Activated CD4-positive, alpha-beta T cell treated with anti-CD3 and anti-CD28 coated beads, Interleukin-2, amount 50 U/mL, for 48 hours (primary cell): ENCODE measurements at places on chromosomes 6 and 20.

- no peak for DNase-seq
Observed at GRCh38 chr6:13803581-13803980, 10.8 kb downstream of the MCUR1 start.

- DNase-seq: peak; percentile 21
Observed at GRCh38 chr20:52305858-52306257, 114.3 kb upstream of the ZFP64 start.

DNA sequence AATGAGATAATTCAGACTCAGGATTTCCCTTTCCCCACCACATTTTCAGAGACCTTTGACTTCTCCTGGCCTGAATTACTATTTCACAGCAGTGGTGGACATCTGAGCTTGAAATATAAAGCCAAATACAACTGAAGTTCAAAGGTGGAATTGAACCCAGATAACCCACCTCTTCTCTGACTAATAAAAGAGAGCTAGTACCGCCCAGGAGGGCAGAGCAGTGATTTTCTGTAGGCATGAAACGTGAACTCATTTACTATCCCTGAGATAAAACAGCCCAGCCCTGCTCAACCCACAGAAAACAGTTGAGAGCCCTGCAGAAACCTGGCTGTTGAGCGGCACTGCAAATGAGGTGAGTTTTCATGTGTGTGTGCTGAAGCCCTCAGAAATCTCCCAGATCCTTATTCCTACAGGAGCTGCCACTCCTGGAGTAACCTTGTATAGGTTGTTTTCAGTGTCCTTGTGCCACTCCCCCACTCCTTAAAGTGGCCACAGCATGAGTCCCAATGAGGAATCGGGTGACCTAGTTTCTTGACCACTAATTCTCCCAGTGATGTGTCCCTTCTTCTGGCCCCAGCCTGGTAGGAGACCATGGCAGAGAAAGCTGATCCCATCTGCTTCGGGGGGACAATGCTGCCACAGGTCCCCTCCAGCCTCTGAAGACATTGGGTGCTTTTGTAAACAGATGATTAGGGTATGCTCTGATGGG is 99.2 kb downstream of the NOL4L start:
- DNase-seq: no peak

GRCh38 chr20:10454151-10454750 is 19.1 kb downstream of the SLX4IP start:
- no peak for DNase-seq

GRCh38 chr6:70834520-70834919 is 122.3 kb downstream of the B3GAT2 start:
- no peak for DNase-seq

GRCh38 chr6:15444081-15444731 is 198.3 kb downstream of the JARID2 start:
- no peak for DNase-seq

GRCh38 chr6:56756791-56757587 is 114.3 kb upstream of the DST start:
- no peak for DNase-seq

GRCh38 chr6:89596056-89596455 is 42.5 kb downstream of the LYRM2 start:
- DNase-seq: no peak

DNA sequence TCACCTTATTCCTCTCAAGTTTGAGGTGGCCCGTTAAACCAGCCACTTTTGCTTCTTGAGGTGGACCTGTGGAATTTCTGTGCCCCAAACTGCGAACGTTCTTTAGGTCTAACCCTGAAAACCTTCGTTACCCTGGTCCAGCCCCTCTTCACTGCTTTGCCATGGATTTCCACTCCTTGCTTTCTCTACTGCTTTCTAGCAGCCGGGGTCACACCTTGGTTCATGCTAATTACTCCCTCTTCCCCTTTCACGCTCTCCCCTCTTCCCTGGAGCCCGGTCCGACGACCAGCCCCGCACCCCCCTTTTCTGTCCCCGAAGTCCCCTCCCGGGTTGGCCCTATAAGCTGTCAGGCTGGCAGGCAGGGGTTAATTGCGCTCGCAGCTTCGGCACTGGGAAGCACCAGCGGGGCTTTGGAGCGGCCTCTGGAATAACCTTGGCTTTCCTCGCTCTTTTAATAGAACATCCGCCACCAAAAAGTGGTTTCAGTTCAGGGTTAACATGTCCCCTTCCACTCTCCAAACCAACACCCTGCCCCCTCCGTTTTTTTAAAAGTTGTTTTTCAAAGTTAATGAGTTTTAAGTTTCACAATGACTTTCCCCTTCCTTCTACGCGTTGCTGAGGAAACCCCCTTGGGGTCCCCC is 1.4 kb upstream of the HIVEP1 start:
- DNase-seq: peak; percentile 45

- no peak for DNase-seq
Observed at GRCh38 chr6:73983367-73983766, 287.4 kb downstream of the CD109 start.

DNA sequence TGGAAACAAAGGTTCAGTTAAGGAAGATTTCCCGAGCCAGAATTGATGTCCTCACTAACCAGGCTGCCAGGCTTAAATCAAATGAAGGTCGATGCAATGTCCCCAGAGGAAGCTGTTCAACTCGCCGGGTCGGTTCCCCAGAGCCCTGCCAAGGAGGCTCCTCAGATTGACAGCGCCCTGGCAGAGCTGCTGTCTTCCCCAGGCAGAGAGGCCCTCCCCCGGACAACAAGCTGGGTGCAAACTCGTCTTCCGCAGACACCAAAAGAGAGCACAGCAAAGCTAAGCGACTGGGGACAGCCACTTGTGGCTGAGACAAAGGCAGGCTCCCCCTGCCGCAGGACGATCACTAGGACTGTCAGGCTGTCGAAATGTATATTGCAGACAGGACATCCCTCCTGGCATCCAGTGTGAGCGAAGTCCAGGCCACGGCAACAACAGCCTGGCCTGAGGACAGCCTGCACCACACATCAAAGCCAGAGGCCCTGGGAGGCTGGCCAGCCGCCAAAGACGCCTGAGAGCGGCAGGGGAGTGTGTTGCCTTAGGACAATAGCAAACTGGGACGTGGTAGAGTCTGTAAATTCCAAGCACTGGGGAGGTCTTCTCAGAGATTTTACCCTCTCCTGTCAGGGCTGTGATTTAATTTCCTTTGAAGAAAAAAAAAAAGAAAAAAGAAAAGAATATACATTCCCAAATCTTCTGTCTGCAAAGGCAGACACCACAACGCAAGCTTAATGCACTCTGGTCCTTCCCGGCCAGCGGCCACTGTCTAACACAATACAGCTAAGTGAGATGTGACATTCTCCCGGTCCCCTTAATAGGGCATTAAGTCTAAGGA is 99.1 kb downstream of the HIVEP2 start:
- DNase-seq: peak; percentile 45

DNA sequence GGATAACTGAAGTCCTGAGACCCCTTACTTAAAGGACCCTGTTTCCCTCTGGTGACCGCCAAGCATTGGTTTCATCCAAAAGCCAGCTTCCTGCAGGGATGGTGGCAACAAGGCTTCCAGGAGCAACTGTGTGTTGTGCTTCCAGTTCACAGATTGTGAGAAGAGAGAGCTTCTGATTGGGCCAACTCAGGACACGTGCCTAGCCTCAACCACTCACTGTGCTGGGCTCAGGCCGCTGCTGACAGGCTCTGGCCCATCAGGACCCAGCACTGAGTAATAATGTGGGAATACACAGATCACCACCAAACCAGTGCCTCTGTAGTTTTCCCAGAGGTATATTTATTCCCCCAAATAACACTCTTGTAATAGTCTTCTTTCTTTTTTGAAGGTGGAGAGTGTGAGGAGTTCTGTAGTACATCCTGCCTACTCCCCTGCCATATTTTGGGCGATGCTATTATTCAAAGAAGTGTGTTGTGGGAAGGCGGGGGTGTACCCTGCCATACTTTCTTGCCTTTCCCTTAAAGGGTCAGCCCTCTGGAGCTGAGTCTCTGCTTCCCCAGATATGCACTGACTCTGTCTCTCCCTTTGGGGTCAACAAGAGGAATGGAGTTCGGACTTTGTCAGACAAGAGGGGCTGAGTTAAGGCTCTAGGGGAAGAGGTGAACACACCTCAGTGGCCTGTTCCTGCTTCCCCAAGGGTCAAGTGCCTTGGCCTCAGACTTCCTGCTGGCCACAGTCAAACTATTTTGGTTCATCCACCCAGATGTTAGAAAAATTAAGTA is 23.2 kb downstream of the PPP1R16B start:
- DNase-seq: no peak

GRCh38 chr6:16480763-16481560 is 242.6 kb downstream of the GMPR start:
- no peak for DNase-seq

DNA sequence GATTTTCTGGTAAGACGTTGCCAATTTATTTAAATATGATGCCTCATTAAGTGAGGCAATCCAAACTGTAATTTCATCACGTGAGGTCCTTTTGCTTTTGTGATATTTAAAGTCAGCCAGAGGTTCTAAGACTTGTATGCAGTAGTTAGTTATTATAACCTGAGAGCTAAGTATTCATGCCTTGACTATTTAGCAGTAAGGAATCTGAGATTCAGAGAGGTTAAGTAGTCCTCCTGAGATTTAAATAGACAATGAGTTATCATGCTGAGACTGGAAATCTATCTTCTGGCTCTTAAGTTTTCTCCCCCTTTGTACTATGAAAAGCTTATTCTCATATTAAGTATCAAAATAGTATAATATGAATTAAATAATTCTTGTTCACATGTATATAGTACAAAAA is 158.0 kb downstream of the UTRN start:
- no peak for DNase-seq

GRCh38 chr6:10382322-10382721 is 32.6 kb downstream of the TFAP2A start:
- DNase-seq: no peak

DNA sequence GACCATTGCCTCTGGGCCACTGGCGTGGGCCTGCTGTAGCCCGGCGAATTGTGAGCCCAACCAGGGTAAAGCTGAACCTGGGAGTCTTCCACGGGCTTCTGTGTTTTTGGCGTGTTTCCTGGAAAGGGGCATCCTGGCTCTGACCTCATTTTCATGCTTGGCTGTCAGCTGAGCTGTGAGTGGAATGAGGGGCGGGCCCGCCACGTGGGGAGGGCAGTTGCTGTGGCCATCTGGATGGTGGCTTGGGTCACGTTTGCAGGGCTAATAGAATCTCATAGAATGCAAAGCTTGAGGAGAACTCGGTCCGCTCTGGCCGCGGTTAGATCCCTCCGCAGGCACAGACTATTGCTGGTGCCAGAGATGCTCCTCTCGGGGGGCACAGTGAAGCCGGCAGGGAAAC is 263.0 kb downstream of the SMOC2 start:
- DNase-seq: no peak

DNA sequence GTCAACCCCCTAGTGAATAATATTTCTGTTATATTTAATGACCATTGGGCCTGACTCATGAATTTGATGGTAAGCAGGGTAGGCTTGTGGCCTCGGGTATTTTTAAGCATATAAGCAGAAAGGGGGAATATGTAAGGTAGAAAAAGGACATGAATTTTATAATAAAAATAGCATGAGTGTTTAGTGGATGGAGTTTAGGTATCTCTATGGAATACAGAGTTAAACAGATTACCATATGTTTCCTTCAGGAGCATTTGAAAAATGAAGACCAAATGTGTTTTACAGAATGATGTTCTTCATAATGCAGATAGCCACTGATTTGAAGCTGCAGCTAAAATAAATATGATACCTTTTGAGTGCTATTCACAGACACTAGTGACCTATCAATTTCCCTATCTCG is 191.7 kb upstream of the TSHZ2 start:
- DNase-seq: no peak

DNA sequence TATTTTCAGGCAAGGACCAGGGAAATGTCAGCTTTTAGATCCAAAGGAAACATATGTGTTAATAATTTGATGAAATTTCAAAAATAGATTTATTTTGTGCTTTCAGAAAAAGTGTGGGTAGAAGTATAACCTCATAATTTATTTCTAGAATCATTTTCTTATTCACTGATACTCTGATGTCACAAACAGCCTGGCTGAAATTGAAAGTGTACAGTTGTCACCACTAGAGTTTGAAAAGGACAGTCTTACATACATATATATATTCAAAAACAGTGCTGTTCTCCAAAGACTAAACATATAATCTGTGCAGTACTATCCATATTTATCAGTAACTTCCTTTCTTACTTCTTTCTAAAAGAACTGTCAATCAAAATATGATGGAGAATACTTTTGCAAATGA is 254.4 kb upstream of the KCNQ5 start:
- DNase-seq: no peak

DNA sequence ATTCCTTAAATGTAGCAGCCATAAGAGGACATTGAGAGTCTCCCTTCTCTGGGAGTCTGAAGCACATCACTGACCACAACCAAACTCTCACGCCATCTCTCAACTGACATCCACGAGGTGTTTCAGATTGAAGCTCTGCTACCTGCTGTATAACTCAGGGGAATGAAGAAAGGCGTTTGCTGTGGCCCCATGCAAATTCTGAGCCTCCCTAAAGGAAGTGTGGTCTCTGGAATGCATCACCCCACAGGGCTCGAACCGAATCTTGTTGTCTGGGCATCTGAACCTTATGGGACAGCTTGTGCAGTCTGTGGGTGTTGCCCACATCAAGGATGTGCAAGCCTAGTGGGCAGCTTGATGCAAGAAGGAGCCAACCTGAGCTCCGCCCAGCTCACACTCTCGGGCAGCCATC is 10.9 kb downstream of the PMEPA1 start:
- DNase-seq: peak; percentile 30

DNA sequence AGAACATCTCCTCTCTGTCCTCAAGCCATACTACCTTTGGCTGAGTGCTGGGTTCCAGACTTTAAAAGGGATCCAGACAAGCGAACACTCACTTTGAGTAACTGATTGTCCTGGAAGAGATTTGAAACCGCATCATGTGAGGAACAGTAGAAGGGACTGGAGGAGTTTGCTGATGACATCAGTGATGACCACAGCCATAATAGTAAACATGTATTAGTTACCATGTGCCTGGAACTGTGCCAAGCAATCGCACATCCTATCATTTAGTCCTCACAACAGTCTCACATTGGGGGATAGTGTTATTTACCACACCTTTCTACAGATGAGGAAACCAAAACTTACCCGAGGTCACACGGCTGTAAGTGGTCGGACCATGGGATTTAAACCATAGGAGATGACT is 39.8 kb downstream of the ARMC2 start:
- no peak for DNase-seq

DNA sequence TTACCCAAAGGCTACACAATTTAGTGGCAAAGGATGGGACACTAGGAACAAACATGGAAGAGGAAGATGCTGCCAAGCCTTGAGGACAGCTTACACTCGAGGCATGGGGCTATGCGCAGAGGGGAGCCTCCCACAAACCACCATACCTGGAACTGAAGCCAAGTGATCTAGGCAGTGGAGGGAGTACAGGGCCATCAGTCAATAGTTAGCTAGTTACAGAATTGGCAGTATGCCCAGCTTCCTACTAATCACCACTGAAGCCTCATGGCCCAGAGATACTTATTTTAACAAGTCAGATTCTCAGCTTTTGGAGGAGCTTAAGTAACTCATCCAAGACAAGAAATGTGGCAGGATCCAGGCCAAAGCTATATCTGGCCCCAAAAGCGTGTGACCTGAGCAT is 226.6 kb upstream of the MOCS1 start:
- no peak for DNase-seq

DNA sequence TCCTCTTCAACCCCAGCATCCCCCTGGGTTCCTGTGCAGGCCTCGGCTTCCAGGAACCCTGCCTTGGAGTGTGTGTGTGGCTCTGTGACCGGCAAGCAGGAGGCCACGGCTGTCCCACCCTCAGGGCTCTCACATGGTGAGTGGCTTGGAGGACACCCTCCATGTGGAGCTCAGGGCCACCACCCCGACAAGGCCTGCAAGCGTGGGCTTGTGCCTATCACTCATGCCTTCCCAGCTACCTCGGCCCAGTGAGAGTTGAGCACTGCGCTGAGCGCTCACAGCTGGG is 76.7 kb downstream of the DACT2 start:
- DNase-seq: no peak
